GDM1 (cell line): ENCODE measurements at places on chromosomes 13 and 19.

GRCh38 chr19:35168196-35168595, 13.7 kb downstream of the FXYD5 start:
- no peak for DNase-seq

- DNase-seq, result no peak
These were observed 53.2 kb upstream of the EEF1AKMT1 start for GRCh38 chr13:20826843-20827560.

DNA sequence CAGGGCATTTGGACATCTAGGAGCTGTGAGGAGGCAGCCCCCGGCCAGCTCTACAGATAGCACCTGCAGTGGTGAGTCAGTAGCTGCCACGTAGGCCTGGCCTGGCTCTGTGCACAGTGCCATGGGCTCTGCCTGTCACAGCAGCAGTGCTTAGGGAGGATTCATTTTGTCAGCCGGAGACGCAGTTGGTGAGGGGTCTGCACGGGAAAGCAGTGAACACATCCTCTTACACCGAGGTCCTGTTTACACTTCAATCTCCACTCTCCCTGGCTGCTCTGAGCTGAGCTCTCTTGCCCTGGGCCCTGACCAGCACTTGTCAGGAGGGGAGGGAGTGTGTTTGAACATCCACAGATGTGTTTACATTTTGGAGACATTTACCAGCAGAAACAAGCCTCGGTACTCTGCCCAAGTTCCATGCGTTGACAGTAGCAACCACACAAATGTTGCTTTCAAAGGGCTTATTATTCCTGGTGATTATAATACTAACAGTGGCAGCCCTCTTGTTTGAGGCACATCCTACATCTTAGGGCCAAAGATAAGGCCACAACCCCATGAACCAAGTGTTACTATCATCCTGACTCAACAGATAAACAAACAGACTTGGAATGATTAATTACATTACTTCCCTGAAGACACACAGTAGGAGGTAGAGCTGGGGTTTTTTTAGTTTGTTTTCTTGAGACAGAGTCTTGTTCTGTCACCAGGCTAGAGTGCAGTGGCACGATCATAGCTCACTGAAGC, 148.9 kb downstream of the USP12 start:
- DNase-seq, result no peak

- DNase-seq, result no peak
These were observed 648.0 kb downstream of the DACH1 start for GRCh38 chr13:71218960-71219359.

DNA sequence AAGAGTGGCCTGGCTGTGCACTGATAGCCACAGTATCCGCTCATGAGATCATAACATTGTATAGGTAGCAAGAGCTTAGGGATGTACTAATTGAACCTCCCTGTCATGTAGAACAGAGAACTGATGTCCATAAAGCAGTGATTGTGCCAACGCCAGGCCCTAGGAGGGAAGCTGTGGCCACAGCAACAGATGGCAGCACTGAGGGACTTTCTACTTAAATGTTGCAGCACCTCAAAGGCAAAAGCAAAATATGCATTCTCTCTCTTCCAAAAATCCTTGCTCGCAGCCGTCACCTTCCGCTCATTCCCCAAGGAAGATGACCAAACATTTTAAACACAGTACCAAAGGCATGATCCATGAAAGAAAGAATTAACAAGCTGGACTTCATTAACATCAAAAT, 32.3 kb downstream of the COL4A1 start:
- no peak for DNase-seq

DNA sequence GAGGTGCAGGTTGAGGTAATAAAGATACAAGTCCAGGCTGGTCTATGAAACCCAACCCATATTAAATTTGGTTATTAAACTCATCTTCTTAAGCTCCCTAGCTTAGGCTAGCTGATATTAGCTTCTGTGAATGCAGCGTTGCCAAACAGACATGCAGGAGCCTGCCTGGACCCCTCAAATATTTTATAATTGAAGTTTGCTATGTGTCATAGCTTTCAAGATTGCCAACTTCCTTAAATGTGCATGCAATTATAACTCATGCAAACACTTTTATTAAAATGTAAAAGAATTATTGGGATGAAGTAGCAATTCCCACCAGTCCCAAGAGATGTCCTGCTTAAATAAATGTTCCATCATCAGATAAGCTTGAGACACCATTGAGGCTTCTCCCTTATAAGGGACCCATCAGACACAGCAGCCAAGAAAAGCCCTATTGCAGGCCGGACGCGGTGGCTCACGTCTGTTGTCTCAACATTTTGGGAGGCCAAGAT, 51.3 kb downstream of the MBNL2 start:
- DNase-seq, result no peak

DNA sequence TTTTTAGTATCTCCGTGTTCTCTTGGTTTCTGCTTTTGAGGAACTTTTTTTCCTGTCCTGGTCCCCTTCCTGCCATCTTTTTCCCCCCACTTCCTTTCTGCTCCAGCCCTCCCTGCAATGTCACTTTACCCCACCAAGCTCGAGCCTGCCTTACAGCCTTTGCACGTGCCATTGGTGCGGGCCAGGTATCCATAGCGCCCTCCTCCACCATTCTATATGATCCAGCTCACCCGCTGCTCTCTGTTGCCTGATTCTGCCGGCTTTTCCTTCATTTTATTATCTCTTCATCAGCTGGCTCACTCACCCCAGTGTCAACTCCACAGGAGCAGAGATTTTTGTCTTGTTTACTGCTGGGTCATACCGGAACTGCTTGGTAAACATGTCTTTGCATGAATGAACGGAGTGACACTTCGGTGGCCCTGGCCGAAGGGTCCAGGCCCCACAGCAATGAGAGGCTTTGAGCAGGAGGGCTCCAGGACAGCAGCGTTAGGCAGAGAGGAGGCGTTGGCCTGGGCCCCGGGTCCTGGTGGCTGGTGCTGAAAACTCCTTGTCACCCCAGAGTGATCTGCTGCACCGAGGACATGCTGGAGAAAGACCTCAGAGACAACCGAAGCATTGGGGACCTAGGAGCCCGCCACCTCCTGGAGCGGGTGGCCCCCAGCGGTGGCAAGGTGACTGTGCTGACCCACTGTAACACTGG, 1.2 kb downstream of the MRI1 start:
- no peak for DNase-seq

- no peak for DNase-seq
These were observed 6.4 kb downstream of the ZNF808 start for GRCh38 chr19:52533901-52534300.

DNA sequence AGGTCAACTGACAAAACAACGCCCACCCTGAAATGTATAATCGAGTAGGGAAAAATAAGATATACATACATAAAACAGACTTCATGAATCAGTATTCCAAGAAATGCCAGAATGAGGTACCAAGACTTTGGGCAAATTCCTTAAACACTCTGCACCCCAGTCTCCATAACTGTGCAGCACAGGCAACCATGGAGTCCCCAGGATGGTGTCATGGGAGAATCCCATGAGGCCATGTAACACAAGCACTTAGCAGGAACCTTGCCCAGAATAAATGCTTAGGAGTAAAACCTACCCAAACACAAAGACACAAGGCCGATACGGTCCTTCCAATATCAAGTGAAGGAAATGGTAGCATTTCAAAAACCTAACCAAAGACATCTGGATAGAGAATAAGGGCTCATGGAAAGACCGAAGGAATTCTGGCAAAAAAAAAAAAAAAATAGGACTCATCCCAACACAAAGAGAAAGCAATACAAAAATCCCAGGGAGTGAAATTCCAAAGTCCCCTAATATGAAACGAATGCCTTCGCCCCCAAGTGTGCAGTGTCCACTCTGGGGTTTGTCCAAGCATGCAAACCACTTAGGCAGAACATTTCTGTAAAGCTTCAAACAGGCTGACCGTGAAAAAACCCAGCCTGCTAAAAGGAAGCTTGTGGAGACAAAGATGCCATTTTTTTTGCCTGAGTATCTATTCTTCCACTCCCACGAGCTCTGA, 11.1 kb downstream of the ZC3H4 start:
- DNase-seq, result no peak

DNA sequence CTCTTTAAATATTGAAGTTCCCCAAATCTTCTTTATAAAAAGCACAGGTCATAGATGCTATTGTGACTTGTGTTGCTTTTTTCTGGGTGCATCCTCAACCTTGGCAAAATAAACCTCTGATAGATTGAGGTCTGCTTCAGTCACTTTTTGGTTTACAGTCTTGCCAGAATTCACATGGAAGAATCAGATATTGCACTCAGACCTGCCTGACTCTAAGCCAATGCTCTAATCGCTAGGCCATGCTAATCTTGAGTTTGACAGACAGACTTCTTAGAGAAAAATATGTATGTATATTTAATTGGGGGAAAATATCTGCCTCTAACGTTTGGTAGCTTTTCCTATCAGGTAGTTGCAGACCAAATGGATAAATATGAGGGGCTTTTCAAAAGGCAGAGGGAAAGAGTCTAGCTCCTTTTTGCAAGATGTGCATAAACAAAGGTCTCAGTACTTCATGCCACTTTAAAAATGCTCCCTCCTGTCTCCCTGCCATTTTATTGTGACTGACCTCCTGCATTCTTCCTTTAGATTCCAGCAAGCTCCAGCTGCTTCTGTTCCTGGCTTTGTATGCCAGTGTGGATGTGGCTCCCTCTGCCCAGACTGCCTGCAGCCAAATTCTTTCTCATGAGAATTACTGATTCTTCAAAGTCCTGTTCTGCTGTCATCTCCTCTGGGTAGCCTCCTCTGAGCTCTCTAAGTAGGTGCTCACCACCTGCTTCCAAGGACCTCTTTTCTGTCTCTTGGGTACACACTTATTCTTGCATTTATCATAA, 42.4 kb upstream of the RFC3 start:
- no peak for DNase-seq

GRCh38 chr13:104105418-104106355, 1039.5 kb upstream of the SLC10A2 start:
- DNase-seq, result no peak

- DNase-seq, result no peak
These were observed 18.1 kb downstream of the DHRS12 start for GRCh38 chr13:51785712-51786424.

DNA sequence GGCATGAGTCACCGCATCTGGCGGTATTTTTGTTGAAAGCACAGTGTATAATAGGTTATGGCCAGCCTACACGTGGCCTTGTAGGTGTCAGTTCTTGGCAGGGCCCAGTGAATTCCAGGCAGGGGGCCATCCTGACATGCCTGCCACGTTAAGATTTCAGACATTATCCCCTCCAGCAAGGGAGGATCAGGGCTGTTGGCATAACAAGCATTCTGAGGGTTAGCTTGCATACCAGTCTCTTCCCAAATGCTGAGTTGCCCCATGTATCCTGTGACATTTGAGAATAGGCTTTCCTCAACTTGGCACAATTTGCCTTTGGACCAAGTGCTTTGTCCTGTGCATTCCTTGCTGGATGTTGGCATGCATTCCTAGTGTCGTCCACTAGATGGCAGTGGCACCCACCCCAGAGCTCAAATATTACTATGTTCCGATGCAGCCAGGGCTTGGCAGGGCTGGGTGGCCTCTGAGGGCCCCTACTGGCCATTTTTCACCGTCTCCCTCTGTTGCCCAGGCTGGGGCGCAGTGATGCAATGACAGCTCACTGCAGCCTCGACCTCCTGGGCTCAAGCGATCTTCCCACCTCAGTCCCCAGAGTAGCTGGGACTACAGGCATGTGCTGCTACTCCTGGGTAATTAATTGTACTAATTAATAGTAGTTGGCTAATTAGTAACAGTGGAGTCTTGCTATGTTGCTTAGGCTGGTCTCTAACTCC, 31.2 kb downstream of the NLRP12 start:
- DNase-seq, result peak; percentile 75

- no peak for DNase-seq
These were observed 33.8 kb downstream of the PEX11G start for GRCh38 chr19:7454998-7455397.

DNA sequence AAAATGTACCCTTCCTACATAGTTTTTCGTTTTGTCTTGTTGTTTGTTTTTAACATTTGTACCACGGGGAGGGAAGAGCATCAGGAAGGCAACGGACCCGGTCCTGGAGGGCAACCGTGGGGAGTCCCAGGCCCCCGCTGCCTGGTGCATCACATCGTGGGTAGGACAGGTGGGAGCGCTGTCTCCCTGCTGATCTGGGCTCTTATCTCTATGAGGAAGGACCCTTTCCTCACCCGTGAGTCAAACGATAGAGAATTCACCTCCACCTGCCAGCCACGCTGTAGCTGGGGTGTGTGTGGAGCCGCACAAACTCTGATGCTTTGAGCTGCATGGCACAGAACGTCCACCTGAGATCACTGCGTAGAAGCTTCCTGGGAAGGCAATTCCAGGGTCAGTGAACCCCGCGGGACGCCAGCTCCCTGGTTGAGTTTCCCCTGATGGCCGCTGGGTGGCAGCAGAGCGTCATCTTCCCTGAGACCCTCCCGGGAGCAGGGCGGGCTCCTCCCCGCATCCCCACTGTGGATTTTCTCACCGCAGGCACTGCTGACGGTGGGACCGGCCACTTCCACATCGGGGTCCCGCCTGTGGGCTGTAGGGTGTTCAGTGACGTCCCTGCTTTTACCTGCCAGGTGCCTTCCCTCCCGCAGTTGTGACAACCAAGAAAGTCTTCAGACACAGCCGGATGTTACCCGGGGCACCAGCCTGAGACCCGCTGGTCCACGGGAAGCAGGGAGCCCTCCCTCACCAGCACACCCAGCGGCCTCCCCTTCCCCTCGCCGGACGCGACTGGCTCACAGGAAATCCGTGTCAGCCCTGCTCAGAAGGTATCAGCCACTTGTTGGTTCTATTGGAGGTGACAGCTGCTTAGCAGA, 54.7 kb downstream of the ZNF787 start:
- DNase-seq, result peak; percentile 20

DNA sequence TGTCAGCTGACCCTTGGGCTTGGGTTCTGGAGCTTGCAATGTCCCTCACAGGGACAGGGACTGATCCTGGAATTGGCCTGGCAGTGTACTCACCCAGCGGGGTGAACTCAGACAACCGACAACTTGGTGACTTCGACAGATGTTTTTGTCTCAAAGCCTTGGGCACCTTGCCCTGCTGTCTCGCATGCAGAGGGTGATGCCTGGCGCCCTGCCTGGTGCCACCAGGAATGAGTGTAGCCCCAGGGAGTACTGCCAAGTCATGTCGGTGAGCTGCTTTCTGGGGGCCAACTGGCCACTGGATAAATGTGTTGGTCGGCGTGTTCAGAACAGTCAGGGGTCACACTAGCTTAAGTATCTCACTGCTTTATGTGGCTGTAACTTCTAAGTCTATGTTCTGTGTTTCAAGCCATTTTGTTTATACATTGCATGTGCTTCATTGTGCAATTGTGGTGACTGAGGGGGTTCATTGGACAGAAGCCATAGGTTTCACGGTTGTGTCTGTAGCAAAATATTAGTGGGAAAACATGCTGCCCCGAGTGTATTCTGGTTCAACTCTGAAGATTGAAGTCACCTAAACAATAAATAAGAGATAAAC, 96.3 kb upstream of the TNFSF11 start:
- DNase-seq, result no peak

- DNase-seq, result no peak
These were observed 70.6 kb downstream of the MTUS2 start for GRCh38 chr13:28890712-28891111.

DNA sequence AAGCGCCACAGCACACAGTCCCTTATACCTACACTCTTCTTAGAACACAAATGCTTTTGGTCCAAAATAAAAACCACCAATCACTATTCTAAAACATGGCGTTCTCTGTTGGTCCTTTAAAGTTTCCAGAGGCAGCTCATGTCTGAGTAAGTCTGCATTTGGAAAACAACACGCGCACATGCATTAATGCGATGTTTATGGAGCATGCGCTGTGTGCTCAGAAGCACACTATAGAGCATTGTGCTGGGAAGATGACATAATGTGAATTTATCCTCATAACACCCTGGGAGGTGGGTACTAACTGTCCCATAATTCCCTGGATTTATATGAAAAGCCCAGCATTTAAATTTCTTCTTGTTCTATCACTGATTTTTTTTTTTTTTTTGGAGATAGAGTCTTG, 10.7 kb downstream of the ZNF682 start:
- DNase-seq, result no peak

GRCh38 chr13:45205124-45205523, 4.3 kb upstream of the KCTD4 start:
- DNase-seq, result peak; percentile 28
